ENCODE measurements at places on chromosomes 12 and 14.

- peak; percentile 93 for DNase-seq
Observed at GRCh38 chr14:35341751-35342488, 49.7 kb downstream of the PSMA6 start.

- DNase-seq, result no peak
Observed at GRCh38 chr12:20050221-20050620, 318.1 kb upstream of the PDE3A start.

GRCh38 chr14:55139696-55140509, 10.9 kb downstream of the LGALS3 start:
- no peak for DNase-seq

- no peak for DNase-seq
Observed at GRCh38 chr14:70711451-70711850, 69.7 kb downstream of the TTC9 start.

DNA sequence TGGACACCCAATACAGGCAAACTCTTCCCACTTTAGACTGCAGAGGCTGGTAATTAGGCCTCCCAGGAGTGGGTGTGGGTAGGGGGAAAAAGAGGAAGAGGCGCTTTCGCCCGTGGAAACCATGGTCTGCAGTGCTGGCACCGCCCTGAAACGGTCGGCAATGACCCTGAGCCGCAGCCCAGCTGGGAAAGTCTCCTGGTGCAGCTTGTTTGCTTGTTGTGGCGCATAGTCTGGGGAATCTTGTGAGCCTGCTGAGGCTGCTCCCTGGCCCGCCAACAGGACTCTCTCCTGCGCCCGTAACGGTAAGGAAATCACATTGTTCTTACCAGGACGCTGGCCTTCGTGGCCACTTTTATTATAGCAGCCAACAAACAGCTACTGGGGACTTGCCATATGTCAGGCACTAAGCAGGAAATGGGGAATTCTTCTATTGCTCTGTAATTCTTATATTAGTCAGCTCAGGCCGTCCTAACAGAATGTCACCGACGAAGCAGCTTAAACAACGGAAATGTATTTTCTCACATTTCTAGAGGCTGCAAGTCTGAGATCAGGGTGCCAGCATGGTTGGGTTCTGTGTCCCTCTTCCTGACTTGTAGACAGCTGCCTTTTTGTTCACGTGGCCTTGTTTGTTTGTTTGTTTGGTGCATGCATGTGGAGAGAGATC, 52.5 kb upstream of the RIN3 start:
- DNase-seq, result no peak

DNA sequence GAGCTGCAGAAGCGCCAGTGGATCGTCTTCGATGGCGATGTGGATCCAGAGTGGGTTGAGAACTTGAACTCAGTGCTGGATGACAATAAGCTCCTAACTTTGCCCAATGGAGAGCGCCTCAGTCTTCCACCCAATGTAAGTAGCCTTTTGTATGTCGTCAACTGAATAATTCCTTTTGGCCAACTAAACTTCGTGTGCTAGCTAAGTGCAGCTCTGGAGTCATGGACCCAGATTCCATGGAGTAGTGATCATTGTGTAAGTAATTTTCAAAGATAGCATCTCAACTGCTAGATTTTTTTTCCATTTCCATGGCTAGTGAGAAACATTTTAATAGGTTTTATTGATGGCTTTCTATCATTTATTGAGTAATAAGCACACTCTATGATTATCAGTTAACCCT, 48.0 kb downstream of the DYNC1H1 start:
- DNase-seq, result no peak

DNA sequence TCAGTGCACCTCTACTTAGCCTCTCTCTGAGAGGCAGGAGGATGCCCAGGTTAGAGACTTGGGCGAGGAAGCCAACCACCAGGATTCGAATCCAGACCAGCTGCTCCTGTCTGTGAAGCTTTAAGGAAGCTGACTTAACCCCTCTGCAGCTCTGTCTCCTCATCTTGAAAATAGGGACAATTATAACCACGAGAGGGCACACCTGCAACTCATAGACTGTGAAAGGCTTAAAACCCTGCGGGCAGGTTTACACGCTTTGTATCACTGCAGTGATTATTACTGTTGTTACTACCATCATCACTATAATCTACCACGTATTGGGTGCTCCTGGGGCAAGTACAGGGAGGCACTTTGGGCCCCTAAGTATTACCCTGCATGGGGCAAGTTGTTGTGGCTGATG, 379.8 kb downstream of the VRK1 start:
- peak; percentile 7 for DNase-seq

- DNase-seq, result peak; percentile 54
Observed at GRCh38 chr12:13534645-13535398, 338.3 kb downstream of the EMP1 start.

- DNase-seq, result peak; percentile 47
Observed at GRCh38 chr14:63745858-63746425, 18.1 kb upstream of the SGPP1 start.

- DNase-seq, result no peak
Observed at GRCh38 chr12:1339618-1340319, 254.6 kb downstream of the FBXL14 start.

- DNase-seq, result no peak
Observed at GRCh38 chr14:72646861-72647528, 246.9 kb downstream of the DPF3 start.

DNA sequence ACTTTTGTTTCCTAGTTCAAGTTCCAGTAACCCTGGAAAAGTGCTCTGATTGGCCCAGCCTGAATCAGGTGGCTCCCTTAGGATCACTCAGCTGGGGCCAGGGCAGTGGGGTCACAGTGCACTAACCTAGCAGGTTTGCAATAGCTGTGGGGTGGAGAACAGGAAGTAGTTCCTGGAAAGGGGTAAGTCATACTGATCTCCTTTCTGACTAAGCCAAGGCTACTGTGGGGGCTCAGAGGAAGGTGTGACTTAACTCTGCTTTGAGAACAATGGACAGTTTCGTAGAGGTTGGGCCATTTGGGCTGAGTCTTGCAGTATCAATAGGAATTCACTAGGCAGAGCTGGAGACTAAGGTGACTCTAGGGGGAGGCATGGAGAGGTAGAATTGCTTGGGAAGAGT, 89.4 kb downstream of the KIF26A start:
- DNase-seq, result no peak

GRCh38 chr14:48504921-48505320, 829.5 kb upstream of the MDGA2 start:
- DNase-seq, result peak; percentile 6

- DNase-seq, result no peak
Observed at GRCh38 chr12:29867823-29868222, 84.1 kb upstream of the TMTC1 start.

- DNase-seq, result no peak
Observed at GRCh38 chr12:5971194-5971850, 26.3 kb upstream of the ANO2 start.

GRCh38 chr12:93679308-93679925, 2.2 kb downstream of the CRADD start:
- no peak for DNase-seq

DNA sequence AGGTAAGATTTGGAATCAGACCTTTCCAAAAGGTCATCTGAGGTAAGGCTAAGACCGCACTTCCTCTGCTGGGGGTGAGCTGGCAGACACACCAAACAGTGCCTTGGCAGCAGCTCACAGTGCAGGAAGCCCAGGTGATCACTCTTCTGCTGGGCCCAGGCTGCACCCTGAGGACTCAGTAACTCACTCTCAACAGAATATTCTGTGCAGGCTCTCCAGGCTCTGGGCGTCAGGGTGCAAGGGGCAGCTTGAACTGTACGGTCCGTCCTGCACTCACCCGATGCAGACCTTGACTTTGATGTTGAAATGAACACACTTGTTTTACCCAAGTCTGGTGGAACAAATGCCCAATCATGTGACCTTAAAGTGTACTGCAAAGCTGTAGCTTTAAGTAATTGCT, 6.0 kb downstream of the ALKBH2 start:
- peak; percentile 31 for DNase-seq

DNA sequence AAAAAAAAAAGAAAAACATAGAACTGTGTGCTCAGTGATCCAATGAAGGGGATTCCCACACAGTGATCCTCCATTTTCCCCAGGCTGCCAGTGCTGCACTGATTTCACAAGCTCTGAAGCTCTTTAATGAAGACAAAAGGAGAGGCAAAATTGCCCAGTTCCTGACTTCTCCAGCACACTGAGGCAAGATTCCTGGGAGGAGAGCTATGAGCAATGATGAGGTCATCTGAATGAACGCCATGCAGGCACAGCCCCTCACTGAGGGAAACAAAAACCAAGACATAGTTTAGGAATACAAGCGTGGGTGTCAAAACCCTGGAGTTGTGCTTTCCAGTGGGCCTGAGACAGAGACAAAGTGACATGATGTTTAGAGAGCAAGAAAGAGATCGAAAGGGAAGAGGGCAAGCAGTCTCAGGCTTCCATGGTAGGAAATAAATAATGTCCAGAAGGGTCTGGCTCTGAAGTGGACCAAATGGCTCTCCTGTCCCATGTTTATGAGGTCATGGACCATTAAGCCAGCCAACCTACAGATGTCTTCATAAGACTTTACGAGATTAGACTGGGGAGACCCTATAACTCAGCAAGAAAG, 40.9 kb upstream of the SMUG1 start:
- peak; percentile 99 for DNase-seq

GRCh38 chr12:62914443-62915203, 20.3 kb downstream of the PPM1H start:
- DNase-seq, result no peak

GRCh38 chr12:12010277-12011039, 60.3 kb upstream of the BCL2L14 start:
- DNase-seq, result peak; percentile 72

DNA sequence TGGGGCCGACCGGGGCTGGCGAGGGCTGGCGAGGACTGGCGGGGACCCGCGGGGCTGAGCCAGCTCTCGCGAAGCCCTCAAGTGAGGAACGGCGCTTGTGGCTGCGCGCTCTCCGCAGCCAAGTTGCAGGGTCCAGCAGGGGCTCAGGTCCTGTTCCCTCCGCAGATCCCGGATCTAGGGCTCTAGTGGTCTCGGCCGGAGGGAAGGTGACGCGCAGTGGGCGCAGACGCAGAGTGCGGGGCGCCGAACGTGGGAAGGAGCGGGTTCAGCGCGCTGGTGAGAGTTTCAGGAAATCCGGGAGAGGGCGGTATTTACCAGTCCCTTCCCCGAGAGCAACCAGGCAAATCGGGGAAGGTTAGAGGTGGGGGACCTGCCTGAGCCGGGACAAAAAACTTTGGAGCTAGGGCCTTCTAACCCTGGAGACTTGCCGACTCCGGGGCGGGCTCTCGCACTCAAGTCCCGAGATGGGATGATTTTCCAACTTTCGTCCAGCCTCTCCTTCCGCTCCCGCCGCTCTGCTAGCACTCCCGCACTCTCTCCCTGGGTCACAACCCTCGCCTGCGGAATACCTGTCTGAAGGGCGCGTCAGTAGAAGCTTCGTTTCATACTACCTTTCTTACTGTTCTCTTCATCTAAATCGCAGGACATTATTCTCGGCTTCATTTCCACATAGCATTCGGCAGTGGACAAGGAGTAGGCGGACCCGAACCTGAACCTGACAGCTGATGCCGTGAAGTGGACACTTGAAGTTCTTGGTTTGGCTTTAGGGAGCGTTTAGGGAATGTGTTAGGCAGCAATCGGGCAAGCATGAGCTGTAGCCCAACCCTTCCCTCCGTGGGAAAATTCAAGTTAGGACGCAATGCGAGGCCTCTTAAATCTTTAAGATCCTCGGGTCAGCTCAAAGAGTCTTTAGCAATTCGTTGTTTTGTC, 13.6 kb upstream of the PAX9 start:
- DNase-seq, result peak; percentile 10

DNA sequence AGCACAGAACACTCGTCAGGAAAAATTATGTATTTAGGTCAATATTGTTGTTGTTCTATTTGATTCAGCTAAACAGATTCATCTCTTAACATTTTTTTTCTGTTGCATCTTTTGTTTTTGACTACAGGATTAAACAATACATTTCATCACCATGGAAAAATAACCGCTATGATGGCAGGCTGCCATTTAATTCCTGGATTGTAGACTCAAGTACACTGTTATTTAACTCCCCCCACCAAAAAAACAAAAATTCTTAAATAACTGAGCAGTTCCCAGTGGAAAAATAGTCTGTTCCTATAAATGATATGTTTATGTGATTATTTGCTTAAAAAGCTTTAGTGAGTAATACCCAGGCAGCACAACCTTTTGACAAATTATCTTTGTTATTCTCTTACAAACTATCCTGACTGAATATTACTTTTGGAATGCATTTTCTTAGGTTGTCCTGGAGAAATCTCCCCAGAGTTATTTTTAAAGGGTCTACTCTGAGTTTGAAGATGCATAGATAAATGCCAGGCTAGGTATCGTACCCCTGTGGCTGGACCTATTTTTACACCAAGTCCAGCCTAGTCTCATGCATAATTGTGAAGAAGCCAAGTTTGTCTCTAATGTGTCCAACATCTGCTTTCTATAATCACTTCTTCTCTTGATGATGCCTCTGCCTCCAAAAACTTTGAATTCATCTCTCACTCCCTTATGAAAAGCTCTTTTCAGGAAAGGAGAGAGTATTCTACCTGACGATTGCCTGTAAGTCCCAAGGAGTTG, 3.7 kb downstream of the KERA start:
- peak; percentile 46 for DNase-seq

- DNase-seq, result no peak
Observed at GRCh38 chr14:74142523-74142922, 57.8 kb downstream of the LIN52 start.

DNA sequence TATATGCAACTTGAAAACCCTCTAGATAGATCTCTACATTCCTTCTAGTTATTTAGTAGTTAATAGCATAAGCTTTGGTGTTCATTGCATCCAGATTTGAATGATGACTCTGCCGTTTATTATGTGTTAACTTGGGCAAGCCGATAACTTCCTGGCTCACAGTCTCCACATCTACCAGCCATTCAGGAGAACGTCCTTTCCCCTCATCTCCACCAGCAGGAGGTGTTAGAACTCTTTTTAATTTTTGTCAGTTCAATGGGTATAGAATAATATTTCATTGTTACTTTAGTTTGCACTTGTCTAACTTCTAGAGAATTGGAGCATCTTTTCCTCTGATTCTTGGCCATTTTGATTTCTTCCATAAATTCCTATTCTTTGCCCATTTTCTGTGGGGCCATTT, 30.0 kb upstream of the WSCD2 start:
- no peak for DNase-seq

- no peak for DNase-seq
Observed at GRCh38 chr12:124883263-124884130, 19.8 kb upstream of the SCARB1 start.

DNA sequence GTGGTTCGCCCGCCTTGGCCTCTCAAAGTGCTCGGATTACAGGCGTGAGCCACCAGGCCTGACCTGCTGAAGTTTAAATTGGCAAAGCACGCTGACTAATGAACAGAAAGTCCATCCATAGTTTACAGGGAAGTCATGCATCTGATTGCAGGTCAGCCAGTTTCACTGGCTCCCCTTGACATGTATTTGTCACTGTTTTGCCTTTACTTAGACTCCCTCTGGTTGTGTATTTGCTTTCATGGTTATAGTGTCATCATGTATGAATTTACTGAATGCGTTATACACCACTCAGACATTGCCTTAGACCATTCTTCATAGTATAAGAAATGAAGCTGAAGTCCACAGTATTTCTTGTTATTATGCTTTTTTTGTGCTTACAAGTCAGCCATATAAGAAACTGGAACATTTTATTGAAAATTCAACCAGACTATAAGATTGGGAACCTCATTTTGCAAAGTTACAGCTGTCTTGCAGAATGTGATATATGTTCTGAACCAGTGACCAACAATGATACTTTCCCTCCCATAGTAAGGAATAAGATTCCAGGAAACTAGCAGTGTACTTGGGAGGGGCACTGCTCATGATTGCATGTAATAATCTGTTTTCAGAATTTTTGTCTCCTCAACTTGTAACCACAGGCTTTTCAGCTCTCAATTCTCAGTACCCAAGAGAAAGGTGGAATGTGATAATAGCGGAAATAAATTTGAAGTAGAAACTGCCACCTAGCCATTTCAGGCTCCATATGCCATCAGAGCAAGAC, 51.9 kb upstream of the ATF7IP start:
- DNase-seq, result peak; percentile 15

GRCh38 chr12:80935111-80935510, 2.6 kb downstream of the LIN7A start:
- no peak for DNase-seq

All from renal cortical epithelial cell (primary cell).